ENCODE measurements at places on chromosomes 5 and 9.

DNA sequence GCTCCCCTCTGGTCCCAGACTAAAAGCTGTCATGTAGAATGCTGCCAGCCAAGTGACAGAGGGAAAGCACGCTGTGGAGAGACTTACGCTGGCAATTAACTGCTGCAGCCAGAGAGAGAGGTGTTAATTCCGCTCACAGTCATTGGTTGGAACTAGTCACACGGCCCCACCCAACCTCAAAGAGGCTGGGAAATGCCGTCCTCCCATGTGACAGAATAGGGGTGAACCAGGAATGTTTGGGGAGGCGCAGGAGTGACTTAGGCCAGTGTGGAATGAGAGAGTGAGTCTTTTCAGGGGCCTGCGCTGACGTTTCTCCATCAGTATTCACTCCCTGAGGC is 87.6 kb downstream of the AMBP start:
- no peak for DNase-seq

DNA sequence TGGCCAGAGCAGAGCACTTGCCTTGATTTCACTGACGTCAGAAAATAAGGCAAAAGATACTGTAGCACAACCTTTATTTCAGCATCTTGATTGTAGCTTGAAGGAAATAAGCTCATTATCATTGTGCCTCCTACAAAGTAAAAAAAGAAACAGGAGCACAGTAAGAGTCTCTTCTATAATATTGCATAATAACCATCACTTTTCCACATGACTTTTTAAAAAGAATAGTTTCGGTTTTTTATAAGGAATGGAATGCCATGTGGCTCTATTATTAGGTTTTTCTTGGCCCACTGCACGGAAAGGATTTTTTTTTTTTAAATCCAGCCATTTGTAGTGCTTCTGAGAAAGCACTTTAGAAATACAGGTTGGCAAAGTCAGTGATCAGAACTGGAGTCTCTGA is 655.3 kb downstream of the LRRC70 start:
- peak; percentile 53 for DNase-seq

DNA sequence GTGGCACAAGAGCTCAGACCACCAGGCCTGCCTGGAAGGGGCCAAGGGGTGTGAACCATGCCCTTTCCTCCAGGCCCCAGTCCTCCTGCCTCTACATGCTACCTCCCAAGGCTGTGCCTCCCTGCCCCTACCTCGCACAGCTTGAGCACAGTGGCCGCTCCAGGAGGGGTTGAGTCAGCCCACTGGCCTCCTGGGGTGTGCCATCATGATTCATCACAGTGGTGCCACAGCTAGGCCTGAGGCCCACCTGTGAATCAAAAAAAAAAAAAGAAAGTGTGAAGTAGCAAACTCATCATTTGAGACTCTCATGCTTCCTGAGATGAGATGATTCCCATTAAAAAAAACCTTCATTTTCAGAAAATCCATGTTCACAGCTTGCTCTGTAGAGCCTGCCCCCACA is 240.5 kb downstream of the HSPA4 start:
- DNase-seq, result no peak

DNA sequence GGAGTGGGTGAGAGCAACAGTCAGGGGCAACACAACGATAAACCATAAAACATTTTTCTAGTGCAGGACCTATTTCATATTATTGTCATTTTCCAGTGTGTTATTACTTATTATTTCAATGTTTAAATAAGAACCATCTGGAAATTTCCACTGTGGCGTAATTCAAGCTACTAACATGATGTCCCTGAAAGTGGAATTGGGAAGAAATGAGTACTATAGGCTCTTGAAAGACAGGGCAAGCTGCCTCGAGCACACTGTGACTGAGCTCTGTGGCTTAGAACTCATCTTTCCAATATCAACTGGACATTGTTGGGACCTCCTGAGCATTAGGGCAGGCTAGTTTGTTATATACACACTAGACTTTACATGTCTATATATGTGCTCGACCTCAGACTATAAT is 182.9 kb upstream of the RIOK2 start:
- no peak for DNase-seq

DNA sequence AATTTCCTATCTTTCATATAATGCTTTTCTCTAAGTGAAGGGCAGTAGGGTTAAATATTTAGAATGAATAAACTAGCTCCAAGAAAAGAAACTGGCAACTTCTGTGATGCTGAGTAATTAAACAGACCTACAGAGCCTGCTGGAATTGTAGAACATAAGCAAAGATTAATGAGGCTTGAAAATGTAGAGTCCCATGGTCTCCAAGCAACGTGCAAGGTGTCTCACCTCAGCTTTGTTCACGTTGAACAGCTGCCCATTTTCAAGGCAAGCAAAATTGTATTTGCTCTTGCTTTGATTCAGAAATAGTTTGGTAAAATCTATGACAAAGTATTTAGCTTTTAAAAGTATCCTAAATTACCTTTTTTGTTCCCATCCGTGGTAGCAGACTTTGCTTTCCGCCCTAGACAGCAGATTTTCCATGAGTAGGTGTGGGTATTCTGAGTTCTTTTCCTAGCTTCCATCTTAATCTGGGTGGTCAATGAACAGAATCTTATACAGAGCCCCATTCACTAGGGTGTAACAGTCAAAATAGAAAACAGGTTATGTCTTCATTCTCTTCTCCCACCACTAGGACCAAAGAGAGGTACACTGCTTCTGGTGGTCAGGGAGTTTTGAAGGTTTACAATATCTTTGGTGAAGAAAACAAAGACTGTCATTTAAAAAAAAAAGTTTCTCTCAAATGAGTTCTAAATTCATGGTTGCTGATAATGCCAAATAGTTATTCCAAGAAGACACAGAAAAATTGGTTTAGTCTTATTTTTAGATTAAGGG is 52.1 kb upstream of the TYRP1 start:
- DNase-seq, result no peak
